Neural crest cell (in vitro differentiated cells): ENCODE measurements at places on chromosomes 5 and 9.
A peak's percentile ranks its signal among the peaks of the same experiment; 100 is the strongest.

DNA sequence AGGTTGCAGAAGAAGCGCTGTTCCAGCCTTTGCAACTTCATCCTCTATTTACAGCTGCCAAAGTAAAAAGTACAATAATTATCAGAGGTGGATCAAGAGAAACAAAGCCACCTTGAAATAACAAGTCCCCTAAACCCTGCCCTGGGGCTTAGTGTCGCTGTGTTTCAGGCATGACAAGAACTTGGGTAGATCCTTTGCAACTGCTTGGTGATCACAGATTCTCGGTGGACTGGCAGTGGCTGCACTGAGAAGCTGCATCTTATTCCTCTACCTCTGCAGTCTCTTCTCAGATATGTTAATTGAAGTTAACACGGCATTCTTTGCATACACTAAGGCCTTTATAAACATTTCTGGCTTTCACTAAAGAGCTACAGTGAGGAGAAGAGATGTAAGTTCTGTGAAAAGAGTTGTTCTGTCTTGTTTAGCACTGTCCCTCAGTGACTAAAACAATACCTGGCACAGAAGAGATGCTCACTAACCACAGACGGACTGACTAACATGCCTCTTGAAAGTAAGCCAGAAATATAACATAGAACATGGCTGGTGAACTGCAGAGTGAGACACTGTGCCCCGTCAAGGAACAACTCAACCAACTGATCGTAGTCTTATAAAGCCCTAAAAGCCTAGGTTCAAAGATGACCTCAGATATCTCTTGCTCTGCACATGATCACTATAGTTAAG, 144.2 kb downstream of the MLLT3 start:
- DNase-seq, result no peak

GRCh38 chr5:181171782-181172181, 24.4 kb downstream of the OR2V2 start:
- DNase-seq, result no peak

- no peak for DNase-seq
Observed at GRCh38 chr9:88092797-88093331, 45.4 kb downstream of the SPATA31C2 start.

GRCh38 chr9:130689937-130690700, 3.5 kb upstream of the EXOSC2 start:
- DNase-seq, result no peak

DNA sequence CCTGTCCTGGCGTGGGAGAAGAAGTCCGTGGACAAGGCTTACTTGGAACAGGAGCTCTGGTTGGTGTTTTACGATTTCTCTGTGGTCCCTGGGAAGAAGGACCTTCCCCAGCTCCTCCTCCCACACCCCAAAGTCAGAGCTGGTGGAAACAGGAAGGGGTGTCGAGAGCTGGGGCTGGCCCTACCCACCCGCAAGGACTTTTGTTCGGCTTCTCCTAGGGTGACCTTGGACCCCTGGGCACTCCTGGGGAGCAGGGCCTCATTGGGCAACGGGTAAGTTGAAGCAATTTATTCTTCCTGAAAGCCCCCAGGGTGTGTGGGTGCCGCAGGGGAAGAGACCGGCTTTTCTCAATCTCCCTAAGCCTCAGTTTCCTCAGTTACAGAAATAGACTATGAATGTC, 53.9 kb upstream of the ORM1 start:
- no peak for DNase-seq

DNA sequence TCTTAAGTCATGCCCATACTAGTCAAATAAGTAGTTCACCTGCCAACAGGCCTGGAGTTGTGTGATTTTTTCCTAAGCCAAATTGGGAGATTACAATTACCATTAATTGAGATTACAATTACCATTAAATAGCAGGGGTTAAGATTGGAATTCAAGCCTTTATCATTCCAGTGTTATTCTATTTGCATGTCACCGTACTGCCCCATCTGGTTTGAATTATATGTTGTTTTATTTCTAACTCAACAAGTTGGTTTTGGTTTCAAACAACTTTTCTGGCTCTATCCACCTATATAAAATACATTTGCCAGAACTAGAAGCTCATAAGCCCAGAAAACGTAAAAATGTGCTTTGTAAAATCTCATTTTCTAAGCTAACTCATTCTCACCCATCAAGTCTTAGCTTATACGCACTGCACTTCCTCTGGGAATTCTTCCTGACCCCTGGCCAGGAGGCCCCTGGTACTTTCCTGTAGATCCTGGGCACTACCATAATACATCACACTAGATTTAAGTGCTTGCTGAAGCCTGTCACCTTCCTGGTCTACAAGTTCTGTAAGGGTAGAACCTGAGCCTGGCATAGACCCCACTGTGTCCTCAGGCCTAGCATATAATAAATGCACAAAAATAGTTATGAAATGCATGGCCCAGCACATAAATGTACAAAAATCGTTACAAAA, 242.0 kb upstream of the TRPM3 start:
- DNase-seq, result no peak

- no peak for DNase-seq
Observed at GRCh38 chr5:83026930-83027687, 50.1 kb downstream of the TMEM167A start.

DNA sequence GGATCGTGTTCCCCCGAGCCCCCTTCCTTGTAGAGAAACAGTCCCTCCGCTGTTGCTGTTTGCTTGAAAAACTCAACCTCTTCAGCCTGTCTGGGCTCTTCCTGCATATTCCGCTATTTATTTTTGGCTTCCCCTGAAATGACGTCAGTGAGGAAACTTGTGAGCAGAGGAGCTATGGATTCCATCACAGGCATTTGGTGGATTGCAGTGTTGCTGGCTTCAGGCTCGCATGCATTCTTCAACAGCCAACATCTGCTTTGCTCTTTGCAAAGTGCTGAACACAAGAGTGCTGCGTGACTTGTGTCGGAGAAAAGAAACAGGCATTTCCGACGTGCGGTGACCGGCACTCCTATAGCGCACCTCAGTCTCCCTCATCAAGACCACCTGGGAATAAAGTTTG, 232.7 kb downstream of the RFK start:
- DNase-seq, result no peak

- DNase-seq, result no peak
Observed at GRCh38 chr5:72067682-72068470, 39.4 kb upstream of the MAP1B start.

GRCh38 chr5:98483301-98483685, 290.2 kb upstream of the RGMB start:
- no peak for DNase-seq

GRCh38 chr5:80937584-80938356, 22.4 kb upstream of the RASGRF2 start:
- DNase-seq, result no peak

DNA sequence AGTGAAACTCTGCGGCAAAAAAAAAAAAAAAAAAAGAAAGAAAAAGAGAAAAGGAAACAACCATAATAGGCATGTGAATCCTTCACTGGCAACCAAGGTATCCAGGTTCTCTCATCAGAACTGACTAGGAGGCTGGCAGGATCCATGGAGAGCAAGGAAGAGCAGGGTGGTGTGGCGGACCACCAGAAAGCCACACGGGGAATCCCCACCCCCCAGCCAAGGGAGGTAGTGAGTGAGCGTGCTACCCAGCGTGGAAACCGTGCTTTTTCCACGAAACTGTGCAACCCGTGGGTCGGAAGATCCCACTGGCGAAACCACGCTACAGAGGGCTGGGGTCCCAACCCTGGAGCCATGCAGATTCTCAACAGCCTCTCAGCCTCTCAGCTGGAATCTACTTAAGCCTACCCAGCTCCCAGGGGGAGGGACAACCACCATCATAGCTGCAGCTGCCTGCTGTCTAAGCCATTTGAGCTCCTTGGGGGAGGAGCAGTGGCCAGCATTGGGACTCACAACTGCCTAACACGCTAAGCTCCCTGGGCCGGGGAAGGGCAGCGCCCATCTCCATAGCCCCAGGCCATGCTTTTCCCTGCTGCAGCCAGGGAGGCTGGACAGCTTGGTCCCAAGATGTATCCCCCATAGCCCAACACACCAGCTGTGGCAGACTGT, 91.6 kb downstream of the PRELID2 start:
- DNase-seq, result no peak

GRCh38 chr5:39850291-39850690, 425.5 kb upstream of the DAB2 start:
- no peak for DNase-seq

- no peak for DNase-seq
Observed at GRCh38 chr5:120073722-120074121, 390.4 kb upstream of the PRR16 start.

- no peak for DNase-seq
Observed at GRCh38 chr9:79053598-79053997, 518.2 kb upstream of the TLE4 start.

- no peak for DNase-seq
Observed at GRCh38 chr5:124599028-124599973, 147.1 kb downstream of the ZNF608 start.

DNA sequence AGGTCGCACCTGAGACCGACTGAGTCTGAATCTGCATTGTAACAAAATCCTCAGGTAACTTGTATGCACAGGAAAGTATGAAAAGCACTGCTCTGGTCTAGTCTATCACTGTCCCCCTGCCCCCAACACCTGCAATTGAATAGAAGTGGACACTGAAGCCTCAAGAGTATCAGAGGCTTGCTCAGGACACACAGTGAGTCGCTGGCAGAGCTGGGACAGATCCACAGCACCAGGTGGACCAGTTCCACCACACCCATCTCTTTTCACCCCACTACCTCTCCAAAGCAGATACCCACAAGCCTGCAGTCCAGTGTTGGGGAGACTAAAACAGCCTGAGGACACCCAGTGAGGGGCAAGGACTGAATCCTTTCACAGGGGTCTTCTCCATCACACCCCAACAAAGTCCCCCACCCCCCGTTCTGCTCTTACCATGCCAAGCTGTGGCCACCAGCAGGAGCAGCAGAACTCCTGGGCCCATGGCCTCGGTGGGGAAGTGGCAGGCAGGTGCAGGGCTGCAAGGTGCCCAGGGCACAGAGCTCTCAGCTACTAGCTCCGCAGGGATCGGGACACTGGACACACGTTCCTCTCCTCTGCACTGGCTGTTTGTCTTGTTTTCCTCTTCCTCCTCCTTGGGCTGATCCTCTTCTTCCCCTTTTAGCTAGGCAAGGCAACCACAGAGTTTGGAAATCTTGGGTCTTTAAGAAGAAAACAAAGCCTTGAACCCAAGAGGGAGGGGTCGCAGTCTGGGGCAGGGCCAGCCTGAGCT, at the start of gene CSF1R:
CSF1R (minus strand) TSS at position 605 of the 766 bp plus-strand sequence; CDS start at position 478, 127 bp downstream.
- DNase-seq, result no peak

GRCh38 chr9:4299005-4299795, 668 bp downstream of the GLIS3 start:
- DNase-seq, result peak; percentile 30

DNA sequence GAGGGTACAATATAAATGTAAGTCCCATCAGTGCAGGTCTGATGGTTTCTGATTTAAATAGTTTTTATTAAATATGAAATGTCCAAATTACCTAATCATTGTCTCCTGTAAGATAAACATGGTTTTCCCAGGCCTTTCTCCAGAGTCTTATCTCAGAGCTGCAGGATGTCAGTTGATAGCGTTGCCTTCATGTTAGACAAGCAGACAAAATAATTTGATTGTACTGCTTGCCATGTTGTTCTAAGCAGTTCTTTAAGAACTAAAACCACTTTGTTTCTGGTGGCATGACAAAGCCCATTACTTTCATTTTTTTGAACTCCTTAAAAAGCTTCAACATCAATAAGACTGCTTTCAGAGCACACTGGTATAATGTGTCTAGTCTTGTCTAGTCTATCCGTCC, 1073.5 kb downstream of the MAT2B start:
- no peak for DNase-seq
